ENCODE measurements at places on chromosomes 3 and 15.

GRCh38 chr3:46998852-46999515, 19.5 kb downstream of the NBEAL2 start:
- no peak for DNase-seq

GRCh38 chr3:122612696-122613095, 35.2 kb downstream of the PARP15 start:
- no peak for DNase-seq

DNA sequence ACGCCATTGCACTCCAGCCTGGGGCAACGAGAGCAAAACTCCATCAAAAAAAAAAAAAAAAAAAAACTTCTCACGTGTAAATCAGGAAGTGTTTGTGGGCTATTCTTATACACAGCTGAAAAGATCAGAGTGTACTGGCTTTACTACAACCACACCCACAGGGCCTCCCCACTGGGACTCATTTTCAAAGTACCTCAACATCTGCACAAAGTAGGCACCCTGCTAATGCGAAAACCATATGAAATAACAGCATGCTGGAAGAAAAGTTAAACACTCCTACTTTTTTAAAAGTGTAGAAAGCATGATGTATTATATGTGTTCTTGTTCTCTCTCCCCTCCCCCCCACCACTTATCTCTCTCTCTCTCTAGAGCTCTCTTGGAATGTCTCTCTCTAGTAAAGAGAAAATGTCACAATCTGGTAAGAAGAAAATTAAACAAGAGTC, 11.1 kb downstream of the UACA start:
- no peak for DNase-seq

DNA sequence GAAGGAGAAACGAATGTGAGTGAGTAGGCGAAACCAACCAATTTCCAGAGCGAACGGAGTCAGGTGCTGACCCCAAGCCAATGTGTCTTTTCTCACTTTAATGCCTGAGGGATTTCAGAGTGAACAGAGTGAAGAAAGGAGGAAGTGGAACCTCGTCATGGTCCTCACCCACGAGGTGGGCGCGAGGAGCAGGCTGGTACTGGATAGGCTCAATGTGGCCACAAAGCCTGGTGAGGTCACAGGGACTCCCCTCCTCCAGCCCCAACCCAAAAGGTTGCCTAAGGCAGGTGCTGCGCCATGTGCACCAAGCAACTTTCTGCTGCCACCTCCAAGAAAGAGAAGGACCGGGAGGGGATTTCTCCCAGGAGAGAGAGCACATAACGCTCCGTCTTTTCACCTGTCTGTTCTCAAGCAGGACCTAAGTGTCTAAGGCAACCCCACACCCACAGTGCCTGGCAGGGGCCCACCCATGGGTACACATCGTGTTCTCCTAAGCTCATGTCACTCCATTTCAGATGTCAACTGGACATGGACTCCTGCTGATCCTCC, 3.8 kb downstream of the NRROS start:
- DNase-seq: no peak

DNA sequence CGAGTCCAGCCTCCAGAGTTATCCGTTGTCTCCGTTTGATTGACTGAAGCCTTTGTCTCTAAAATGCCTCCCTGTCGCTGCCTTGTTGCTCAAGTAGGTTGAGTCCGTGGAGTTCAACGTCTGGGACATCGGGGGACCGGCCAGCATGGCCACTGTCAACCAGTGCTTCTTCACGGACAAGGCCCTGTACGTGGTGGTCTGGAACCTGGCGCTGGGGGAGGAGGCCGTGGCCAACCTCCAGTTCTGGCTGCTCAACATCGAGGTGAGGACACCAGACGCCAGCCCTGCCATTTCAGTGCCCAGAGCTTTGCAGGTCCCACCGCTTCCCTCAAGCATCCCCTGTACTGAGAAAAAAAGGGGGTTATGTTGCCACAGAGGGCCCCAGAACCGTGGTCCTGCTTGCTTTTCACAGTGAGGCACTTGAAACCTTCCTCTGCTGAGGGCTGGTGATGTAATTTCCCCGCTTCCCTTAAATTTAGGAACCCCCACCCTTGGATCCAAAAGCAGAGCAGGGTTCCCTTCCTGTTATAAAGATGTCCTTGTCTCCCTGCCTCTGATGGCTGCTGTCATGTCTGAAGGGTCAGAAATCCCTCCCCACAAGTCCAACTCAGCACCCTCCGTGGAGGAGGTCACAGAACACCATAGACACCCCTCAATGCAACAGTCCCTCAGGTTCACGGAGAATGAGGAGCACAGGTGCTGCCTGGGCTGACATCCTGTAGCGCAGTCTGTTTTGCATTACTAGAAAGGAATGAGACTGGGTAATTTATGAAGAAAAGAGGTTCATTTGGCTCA, 105.7 kb downstream of the LRRK1 start:
- DNase-seq: peak; percentile 0

GRCh38 chr3:135513106-135514059, 452.1 kb upstream of the PPP2R3A start:
- DNase-seq: peak; percentile 71

GRCh38 chr3:16441371-16441875, 72.1 kb downstream of the RFTN1 start:
- DNase-seq: no peak

DNA sequence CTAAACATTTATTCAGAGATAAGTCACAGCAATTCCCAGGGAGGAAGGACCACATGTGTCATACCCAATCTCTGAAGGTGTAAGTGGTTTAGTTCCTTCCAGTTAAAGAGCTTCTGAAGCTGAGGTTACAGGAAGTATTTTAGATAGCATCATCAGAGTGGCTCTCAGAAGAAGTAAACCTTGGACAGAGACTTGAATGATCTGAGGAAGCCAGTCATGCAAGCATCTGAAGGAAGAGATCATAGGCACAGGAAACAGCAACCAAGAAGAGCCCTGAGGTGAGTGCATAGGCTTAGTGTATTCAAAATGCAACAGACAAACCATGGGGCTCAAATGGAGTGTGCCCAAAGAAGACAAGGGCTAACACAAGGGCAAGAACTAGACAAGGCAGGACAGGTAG, 210.3 kb downstream of the ULK4 start:
- DNase-seq: no peak

Data from ELF-1 (cell line).